ENCODE measurements at places on chromosomes 5 and 9. TPM values are rescaled to one million over a fixed set of nuclear protein-coding genes. Genes with fewer than 3 reads are reported as not detected.

CER1 gene
- not detected for polyA plus RNA-seq

INSYN2B gene
- not detected for polyA plus RNA-seq

SLC6A19 gene
- polyA plus RNA-seq: not detected

PTGER4 gene
- polyA plus RNA-seq: 66.3 TPM

CLPTM1L gene
- 24.5 TPM for polyA plus RNA-seq

HMGCS1 gene
- 19.2 TPM for polyA plus RNA-seq

GIN1 gene
- 13.8 TPM for polyA plus RNA-seq

Measured in naive B cell (primary cell).